ENCODE measurements at places on chromosomes 2 and 18.

DNA sequence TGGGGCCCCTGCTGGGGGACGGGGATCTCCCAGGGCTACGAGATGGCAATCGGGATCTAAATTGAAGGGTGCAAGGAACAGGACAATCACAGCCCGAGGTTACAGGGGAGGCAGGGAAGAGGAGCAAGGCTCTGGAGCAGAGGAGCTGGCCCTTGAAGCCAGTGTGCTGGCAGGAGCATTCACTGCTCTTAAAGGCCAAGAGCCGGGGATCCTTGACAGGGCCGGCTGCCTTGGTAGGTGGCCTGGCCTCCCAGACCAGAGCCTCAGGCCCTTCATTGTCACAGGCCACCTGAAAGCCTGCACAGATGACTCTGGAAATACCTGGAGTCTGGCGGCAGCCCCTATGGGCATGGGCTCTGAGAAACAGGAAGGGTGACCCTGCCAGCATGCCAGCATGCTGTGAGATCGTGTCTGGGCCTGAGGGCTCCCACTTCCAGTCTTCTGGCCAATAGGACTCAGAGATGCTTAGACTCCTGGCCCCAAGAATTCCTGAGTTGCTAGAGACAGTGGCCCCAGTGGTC is 38.7 kb downstream of the PDIA6 start:
- no peak for DNase-seq

DNA sequence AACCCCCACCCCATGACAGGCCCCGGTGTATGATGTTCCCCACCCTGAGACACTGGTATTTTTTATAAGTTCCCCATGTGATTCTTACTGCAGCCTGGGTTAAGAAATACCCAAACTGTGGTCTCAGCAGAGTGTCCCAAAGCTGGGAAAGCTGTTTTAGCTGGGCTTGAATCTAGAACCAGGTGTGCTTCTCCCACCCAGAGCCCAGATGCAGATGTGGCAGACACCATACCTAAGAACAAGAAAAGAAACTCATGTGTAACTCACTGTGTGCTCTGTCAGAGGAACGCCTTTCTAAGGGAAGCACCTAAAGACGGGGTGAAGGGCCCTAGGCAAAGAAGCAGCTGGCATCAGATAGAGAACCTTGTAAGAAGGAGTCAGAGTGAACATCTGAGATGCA is 23.9 kb downstream of the DOK1 start:
- no peak for DNase-seq

- no peak for DNase-seq
Observed at GRCh38 chr2:40751981-40752380, 300.1 kb upstream of the SLC8A1 start.

GRCh38 chr18:8174771-8175170 is 434.5 kb upstream of the RAB12 start:
- no peak for DNase-seq

GRCh38 chr18:54702686-54703085 is 111.6 kb downstream of the DYNAP start:
- no peak for DNase-seq

GRCh38 chr2:223915071-223915470 is 30.1 kb downstream of the WDFY1 start:
- DNase-seq = no peak

- DNase-seq = no peak
Observed at GRCh38 chr2:127985735-127986134, 42.1 kb downstream of the SAP130 start.

DNA sequence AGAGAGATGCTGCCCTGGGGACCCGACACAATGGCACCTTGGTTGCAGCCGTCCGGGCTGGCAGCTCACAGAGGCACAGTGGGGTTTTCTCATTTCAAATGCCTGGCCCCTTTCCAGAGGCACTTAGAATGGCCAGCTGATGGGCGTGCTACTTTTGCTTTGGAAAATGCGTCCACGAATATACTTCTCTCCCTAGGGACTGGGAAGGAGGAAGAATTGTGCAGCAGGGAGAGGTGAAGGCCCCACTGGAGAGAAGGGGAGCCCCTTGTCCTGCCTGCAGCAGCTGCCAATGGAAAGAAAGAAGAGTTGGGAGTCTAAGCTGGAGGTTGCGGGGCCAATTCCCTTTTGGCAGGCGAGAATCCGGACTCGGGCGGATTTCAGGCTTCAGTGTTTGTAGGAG is 1.1 kb upstream of the MAL start:
- no peak for DNase-seq

DNA sequence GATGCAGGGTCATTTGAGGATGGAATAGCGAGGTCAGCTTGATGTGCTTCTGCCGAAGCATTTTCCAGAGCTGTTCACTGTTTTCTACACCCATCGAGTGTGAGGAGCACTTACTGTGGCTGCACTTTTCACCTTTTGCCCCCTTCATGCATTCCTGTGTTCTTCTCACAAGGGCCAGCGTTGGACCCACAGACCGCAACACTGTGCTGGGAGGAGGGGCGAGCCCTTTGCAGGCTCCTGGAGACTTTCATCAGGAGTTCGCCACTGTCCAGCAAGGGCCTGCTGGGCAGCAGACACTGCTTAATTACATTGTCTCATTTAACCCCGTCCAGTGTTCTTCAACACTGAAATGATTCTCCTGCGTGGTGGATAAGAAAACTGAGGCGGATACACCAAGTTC is 29.9 kb downstream of the CYP26B1 start:
- no peak for DNase-seq

GRCh38 chr2:28404086-28404485 is 11.4 kb downstream of the FOSL2 start:
- DNase-seq = no peak

DNA sequence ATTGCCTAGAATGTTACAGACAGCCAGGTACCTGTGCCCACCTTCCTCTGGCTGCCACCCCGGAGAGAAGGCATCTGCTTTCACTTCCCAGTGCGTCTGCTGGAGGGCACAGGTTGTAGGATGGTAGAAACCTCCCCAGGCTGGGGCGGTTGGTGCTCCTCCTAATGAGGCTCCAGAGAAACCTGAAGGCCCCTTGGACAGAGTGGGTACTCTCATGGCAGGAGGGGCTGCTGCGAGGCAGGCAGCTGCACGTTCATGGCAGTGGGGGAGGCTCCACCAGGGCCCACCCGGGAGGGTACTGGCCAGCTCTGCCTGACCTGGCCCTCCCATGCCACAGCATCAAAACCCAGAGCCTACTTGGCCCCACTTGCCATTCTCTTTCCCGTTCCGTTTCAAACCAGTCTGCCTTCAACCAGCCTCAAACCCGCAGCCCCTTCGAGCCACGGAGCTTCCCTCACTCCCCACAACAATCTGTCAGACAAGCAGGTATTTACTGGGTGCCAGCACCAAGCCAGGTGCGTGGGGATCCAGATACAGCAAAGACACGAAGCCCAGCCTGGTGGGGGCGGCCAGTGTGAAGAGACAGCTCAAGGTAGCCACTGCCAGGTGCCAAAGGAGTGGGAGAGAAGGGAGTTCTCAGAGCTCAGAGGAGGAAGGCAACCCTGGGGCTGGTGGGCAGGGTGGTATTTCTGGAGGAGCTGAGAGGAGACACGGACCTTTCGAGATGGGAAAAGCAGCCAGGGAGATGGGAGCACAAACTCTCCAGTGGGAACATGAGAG is 229.6 kb downstream of the LOXHD1 start:
- DNase-seq = no peak
